Upper lobe of left lung (tissue), 6 donors: ENCODE measurements at places on chromosomes 11 and 22. TPM values are rescaled to one million over a fixed set of nuclear protein-coding genes. Genes with fewer than 3 reads are reported as not detected.
A peak's percentile ranks its signal among the peaks of the same experiment; 100 is the strongest.

The CADM1 gene
- 156 TPM for total RNA-seq

The ABTB2 gene
- 6.3 TPM for total RNA-seq

DNA sequence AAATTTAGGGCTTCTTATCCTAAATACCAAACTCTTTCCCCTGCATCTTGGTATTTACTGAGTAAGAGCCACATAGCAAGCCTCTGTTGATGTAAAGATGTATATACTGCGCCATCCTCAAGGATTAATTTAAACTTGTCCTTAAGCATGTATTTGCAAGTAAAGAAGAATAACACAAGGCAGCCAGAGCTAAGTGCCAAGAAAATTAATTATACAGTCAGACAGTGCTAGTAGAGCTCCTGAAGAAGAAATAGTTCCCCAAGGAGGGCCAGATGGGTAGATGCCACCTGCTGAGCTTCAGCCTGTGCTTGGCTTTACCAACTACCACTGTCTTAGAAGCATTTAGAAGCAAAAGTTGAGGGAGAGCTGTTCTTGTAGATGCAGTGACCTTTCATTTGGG, 470.0 kb downstream of the BUD13 start:
- H3K27ac ChIP-seq: no peak overlapping the region
- no peak overlapping the region for H3K4me3 ChIP-seq
- DNase-seq: no peak
- no peaks in the 10 kb centered on the region for H3K36me3 ChIP-seq

DNA sequence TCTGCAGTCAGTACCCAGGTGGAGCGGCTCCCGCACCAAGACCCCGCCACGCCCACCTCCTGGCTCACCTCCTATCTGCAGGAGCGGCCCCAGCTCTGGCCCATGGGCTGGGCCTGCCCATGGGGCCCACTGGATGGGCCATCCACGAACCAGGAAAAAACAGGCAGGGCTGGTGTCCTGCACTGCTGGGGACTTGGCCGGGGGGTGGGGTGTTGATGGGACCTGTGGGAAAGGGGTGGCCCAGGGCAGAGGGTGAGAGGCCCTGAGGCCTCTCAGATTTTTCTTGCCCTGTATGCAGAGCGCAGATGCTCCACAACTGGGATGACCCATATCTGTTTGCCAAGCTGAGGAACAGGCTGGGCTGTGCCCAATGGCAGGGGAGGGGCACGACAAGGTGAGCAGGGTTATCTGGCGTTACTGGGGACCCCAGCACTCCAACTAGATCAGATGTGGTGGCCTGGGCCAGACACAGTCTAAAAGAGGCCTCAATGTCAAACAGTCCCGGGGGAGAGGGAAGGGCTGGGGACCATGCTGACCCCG, 2.7 kb upstream of the PIM3 start:
- DNase-seq: peak; percentile 22
- no peak overlapping the region for H3K4me3 ChIP-seq
- no peak overlapping the region for H3K27ac ChIP-seq

DNA sequence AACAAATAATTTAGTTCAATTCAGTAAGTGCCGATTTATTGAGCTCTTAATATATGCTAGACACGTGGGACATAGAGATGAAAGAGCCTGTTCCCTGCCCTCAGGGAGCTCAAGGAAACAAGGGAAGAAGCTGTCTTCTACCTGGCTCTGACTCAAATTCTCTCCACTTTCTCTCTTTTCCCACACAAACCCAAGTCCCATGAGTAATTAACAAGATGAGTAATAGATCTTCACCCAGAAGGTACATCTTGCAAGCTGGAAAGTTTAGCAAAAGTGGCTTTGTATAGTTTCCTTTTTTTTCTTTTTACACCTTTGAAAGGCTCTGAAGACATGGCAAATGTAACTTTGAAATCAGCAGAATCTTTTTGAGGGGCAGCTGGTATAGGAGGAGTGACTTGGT, 48.2 kb upstream of the CHST1 start:
- H3K4me1 ChIP-seq: no peaks in the 10 kb centered on the region
- H3K4me3 ChIP-seq: no peak overlapping the region
- no peak overlapping the region for H3K27ac ChIP-seq
- no peaks in the 10 kb centered on the region for H3K27me3 ChIP-seq
- DNase-seq: no peak

GRCh38 chr11:111336582-111337256, 38.4 kb downstream of the POU2AF3 start:
- no peak overlapping the region for H3K27ac ChIP-seq
- no peaks in the 10 kb centered on the region for H3K36me3 ChIP-seq
- H3K4me1 ChIP-seq: peaks cover 9% of the 10 kb centered on the region
- H3K4me3 ChIP-seq: no peak overlapping the region
- H3K27me3 ChIP-seq: no peaks in the 10 kb centered on the region

DNA sequence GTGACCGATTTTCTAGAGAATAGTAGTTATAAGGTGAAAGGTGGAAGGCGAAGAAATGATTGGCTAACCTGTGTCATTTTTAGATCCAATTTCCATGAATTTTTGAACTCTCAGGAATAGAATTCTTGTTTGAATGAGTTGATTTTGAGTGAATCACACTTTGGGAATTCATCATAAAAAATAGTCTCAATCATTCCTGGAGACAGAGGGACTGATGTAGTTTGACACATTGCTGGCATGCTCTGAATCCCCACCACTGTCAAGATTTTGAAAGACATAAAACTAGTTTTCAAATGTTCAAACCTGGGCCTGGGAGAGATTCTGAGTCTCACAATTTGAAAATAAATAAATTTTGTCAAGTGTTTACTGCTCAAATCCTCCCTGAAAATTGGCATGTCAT, 861.4 kb upstream of the RAG2 start:
- no peak overlapping the region for H3K4me3 ChIP-seq
- H3K4me1 ChIP-seq: no peaks in the 10 kb centered on the region
- H3K36me3 ChIP-seq: no peaks in the 10 kb centered on the region
- H3K27ac ChIP-seq: no peak overlapping the region

- peak overlapping the region; percentile 75 for H3K27ac ChIP-seq
- peaks cover 48% of the 10 kb centered on the region for H3K4me1 ChIP-seq
- H3K27me3 ChIP-seq: no peaks in the 10 kb centered on the region
- no peak overlapping the region for H3K4me3 ChIP-seq
- H3K36me3 ChIP-seq: peaks cover 33% of the 10 kb centered on the region
These were observed 2.4 kb downstream of the UCP2 start for GRCh38 chr11:73980001-73980961.

DNA sequence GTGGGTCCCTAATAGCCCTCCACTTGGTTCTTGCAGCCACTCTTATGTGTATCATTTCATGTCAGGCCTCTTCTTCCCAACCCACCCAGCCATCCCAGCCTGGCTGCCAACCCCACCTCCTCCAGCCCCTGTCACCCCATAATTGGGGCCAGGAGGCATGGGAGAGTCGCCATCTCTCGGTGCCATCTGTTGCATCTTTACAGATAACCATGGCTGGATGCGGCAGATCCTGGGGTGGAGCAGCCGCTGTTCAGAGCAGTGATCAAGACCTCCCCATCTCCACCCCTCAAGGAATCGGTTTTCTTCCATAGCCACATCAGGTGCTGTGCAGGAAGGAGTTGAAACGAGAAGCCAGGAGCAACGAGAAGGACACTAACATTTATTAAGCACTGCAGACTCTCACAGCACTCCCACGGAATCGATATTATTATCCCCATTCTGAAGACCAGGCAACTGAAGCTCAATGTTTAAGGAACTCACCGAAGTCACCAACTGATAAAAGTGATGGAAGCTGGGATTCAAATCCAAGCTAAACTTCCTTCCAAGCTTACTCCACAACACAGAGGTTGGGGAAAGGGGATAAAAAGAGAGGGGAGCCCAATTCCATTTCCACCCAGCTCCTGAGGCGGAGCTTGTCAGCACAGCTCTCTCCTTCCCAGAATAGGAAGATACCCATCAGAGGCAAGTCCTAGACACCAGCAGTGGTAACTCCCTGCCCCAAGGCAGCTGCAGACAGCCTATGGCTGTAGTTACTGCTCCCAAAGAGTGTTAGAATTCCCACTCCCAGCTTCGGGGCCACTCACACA, 2.7 kb downstream of the SLC43A1 start:
- no peak overlapping the region for H3K4me3 ChIP-seq
- H3K36me3 ChIP-seq: no peaks in the 10 kb centered on the region
- H3K4me1 ChIP-seq: peaks cover 27% of the 10 kb centered on the region
